Lung (tissue), 17 donors: ENCODE measurements at places on chromosomes 2 and 18. TPM values are rescaled to one million over a fixed set of nuclear protein-coding genes. Genes with fewer than 3 reads are reported as not detected.

DNA sequence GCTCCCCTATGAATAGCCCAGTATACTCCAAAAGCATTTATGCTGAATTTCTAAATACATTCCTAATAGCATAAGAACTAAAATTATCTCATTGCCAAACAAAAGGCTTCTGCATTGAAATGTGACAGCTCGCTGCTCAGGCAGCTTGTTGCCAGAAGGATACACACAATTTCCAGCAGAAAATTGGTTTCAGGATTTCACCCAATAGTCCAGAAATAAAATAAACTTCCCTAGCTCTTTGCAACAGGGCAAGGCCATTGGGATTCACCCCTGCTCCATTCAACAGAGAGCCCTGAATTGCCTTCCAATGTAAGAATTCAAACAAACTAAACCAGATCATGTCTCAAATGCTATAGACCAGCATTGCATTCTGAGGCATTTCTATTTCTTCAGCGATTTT is 70.7 kb downstream of the RBM43 start:
- no peaks in the 10 kb centered on the region for H3K27me3 ChIP-seq
- H3K4me3 ChIP-seq: no peak overlapping the region
- H3K36me3 ChIP-seq: no peaks in the 10 kb centered on the region

GRCh38 chr2:203783496-203784203 is 77.2 kb downstream of the CD28 start:
- no peak overlapping the region for H3K4me3 ChIP-seq
- H3K36me3 ChIP-seq: no peaks in the 10 kb centered on the region

DNA sequence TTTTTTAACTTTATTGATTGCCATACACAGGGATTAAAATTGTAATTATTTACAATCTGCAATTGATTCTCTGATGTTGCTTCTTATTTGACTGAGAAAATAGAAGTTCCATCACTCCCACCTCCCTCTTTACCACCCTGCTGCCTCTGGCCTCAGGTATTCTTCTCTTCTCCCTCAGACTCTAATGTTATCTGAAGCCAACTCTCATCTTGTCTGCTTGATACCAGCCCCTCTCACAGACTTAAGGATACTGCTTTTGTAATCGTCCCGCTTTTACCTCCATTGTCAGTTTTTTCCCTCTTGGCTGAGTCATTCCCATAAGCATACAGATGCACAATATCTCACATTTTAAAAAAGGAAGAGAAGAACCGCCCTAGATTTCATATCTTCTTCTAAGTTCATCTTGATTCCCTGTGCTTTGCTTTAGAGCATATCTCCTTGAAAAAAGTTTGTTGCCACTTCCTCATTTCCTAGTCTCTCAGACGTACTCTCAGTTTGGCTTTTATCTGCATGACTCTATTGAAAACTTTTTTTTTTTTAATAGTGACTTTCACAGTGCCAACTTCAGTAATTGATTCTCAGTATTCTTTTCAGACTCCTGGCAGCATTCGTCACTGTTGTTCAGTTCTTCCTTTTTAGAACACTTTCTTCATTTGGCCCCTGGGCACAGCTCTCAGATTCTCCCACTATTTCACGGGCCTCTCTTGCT is 31.1 kb downstream of the SPAG16 start:
- no peak for DNase-seq
- H3K27me3 ChIP-seq: no peaks in the 10 kb centered on the region
- peaks cover 19% of the 10 kb centered on the region for H3K36me3 ChIP-seq
- H3K4me3 ChIP-seq: no peak overlapping the region
- H3K27ac ChIP-seq: no peak overlapping the region

DNA sequence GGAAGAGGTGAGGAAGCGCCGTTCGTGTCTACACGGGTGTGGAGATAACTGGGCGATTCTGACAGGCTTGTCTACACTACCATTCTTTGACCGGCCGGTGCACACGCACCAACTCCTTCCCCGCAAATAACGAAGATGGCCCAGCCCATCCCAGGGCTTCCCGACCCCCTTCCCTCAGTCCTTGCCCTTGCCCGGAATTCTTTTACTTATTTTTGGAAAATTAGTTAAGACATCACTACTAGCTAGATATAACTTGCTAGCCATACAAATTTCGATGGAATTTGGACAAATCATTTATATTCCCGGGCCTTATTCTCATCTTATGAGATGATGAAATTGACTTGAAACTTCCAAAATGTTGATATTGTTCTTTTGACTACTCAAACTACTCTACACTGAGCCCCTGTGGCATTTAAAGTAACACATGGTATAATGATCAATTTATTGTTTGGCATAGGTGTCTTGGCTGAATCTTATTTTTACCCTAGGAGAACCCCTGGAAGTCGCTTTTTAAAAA is 1.3 kb downstream of the ERICH2 start:
- no peaks in the 10 kb centered on the region for H3K27me3 ChIP-seq
- peaks cover 3% of the 10 kb centered on the region for H3K4me1 ChIP-seq
- H3K4me3 ChIP-seq: peak overlapping the region; percentile 73
- peak; percentile 13 for DNase-seq
- H3K36me3 ChIP-seq: no peaks in the 10 kb centered on the region
- H3K27ac ChIP-seq: no peak overlapping the region

DNA sequence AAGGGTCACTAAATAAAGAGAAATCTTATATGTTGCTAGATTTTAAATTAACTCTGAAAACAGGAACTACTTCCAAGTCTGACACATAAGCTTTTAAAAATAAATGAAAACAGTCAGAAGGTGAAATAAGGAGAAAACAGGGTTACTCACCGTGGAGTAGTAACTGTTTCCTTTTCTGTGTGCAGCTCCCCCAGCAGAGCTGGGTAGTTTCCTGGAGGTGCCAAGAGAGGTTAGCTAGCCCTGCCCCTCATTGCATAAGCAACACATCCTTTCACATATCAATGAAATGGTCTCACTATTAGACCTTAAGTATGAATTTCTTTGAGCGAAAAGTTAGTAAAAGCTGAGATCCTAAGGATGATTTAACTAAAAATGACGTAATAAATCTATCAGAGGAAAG is 54.0 kb upstream of the GPR75 start:
- no peaks in the 10 kb centered on the region for H3K27me3 ChIP-seq
- peaks cover 5% of the 10 kb centered on the region for H3K36me3 ChIP-seq
- H3K4me1 ChIP-seq: no peaks in the 10 kb centered on the region
- H3K27ac ChIP-seq: no peak overlapping the region

DNA sequence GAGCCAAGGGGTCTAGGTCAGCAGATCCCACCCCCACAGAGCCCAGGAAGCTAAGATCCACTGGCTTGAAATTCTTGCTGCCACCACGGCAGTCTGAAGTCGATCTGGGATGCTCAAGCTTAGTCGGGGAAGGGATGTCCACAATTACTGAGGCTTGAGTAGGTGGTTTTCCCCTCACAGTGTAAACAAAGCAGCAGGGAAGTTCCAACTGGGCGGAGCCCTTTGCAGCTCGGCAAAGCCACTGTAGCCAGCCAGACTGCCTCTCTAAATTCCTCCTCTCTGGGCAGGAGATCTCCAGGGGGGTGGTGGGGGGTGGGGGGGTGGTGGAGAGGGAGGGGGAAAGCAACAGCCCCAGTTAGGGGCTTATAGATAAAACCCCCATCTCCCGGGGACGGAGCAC is 419.5 kb downstream of the NUP35 start:
- H3K27ac ChIP-seq: no peak overlapping the region
- H3K4me1 ChIP-seq: no peaks in the 10 kb centered on the region
- H3K36me3 ChIP-seq: no peaks in the 10 kb centered on the region

DNA sequence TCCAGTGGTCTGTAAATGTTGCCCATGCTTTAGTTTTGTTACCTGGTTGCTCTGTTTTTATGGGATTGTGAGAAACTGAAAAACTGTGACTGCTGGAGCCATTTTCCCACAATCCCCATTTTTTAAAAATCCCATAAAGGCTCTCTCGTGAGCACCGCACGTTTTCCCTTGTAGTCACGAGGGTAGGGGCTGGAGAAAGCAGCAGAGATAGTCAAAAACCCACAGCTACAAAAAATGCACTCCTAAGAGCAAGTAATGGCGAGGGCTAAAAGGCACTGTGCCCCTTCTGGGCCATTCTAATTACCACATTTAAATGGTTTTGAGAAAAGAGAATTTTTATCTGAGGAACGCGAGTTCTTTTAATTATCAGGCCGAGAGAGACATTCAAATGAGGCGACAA is 1.8 kb upstream of the CTDP1 start:
- no peaks in the 10 kb centered on the region for H3K36me3 ChIP-seq
- H3K27me3 ChIP-seq: no peaks in the 10 kb centered on the region

GRCh38 chr2:105641389-105641811 is 103.3 kb upstream of the NCK2 start:
- peak; percentile 68 for DNase-seq
- no peaks in the 10 kb centered on the region for H3K27me3 ChIP-seq
- no peaks in the 10 kb centered on the region for H3K36me3 ChIP-seq
- H3K4me1 ChIP-seq: no peaks in the 10 kb centered on the region

- DNase-seq: no peak
- peak overlapping the region; percentile 58 for H3K27ac ChIP-seq
- H3K4me1 ChIP-seq: peaks cover 9% of the 10 kb centered on the region
- peak overlapping the region; percentile 35 for H3K4me3 ChIP-seq
- H3K27me3 ChIP-seq: no peaks in the 10 kb centered on the region
Observed at GRCh38 chr18:58195278-58195765, 151.3 kb downstream of the NEDD4L start.

- DNase-seq: no peak
- H3K4me1 ChIP-seq: no peaks in the 10 kb centered on the region
- H3K4me3 ChIP-seq: no peak overlapping the region
- no peaks in the 10 kb centered on the region for H3K27me3 ChIP-seq
- no peaks in the 10 kb centered on the region for H3K36me3 ChIP-seq
Observed at GRCh38 chr2:233120459-233120858, 60.3 kb downstream of the INPP5D start.

GRCh38 chr2:174636987-174637386 is 39.4 kb upstream of the WIPF1 start:
- no peak overlapping the region for H3K27ac ChIP-seq
- DNase-seq: no peak
- no peaks in the 10 kb centered on the region for H3K27me3 ChIP-seq
- H3K36me3 ChIP-seq: no peaks in the 10 kb centered on the region
- H3K4me1 ChIP-seq: no peaks in the 10 kb centered on the region

DNA sequence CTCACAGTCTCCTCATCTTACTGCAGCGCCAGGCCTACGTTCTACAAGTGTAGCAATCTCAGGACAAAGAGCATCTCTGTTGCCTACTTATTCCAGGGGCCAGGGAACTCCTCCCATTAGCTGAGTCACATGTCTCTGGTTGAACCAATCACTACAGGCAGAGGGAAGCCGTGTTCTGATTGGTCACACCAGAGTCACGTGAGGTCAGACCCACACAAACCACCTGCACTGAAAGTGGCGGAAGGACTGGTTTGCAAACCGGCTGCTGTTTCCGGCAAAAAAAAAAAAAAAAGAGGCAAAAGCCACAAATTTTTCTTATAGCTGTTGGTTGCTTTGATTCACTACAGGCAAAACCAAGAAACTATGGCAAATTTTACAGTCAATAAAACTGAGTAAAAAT is 21.9 kb upstream of the USP14 start:
- H3K4me3 ChIP-seq: no peak overlapping the region
- DNase-seq: no peak
- H3K36me3 ChIP-seq: no peaks in the 10 kb centered on the region
- H3K27ac ChIP-seq: no peak overlapping the region

DNA sequence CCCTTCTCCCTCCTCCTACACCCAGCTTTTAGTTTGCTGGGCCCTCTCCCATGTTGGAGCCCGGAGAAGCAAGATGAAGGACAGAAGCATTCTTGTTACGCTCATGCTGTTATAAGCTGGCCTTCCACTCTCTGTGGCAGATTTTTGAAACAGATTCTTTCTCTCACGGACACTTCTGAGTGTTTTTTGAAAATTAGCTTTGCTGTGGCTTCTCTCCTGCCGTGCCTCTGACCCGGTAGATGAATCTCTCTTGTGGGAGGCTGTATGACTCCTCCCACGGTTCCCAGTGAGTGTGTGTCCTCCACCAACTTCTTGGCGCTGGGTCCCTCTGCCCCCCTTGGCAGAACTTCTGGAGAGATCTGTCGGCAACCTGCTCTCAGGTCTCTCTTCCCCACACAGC is 269.3 kb upstream of the MYT1L start:
- H3K4me1 ChIP-seq: peaks cover 10% of the 10 kb centered on the region
- H3K36me3 ChIP-seq: no peaks in the 10 kb centered on the region
- peak; percentile 84 for DNase-seq

- H3K4me3 ChIP-seq: no peak overlapping the region
- no peaks in the 10 kb centered on the region for H3K36me3 ChIP-seq
- no peaks in the 10 kb centered on the region for H3K27me3 ChIP-seq
- no peak overlapping the region for H3K27ac ChIP-seq
Observed at GRCh38 chr18:54351186-54351585, 6.5 kb downstream of the STARD6 start.

DNA sequence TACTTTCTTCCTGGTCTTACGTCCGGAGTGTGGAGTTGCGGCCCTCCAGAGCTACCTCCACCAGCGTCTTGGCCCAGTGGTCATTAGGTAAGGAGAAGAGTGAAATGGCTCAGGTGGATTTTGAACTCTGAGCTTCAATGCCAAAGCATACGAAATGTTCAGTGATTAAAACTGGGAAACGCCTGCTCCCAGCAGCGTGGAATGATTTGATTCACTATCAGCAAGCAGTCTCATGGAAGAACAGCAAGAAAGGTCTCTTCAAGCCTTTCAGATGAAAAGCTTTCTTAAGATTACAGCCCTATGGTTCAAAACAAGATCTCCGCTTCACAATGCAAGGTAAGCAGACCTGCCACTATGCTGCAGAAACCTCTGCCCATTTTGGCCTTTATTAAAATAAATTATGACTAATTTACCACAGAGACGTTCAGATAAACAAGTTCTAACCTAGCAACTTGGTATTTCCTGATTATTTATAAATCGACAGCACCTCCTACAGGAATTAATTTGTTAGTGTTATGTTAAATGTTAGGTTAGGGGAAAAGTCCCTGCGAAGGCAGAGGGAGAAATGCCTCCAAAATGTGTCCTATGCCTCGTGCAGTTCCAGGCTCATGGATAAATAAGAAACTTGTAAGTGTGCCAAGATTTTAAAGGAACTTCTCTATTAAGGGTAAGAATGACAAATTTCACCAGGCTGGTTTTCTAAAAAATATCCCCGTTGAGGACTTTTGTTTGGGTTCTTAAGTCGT is 10.1 kb downstream of the SP9 start:
- peaks cover 13% of the 10 kb centered on the region for H3K27me3 ChIP-seq
- no peak overlapping the region for H3K27ac ChIP-seq
- H3K36me3 ChIP-seq: peaks cover 5% of the 10 kb centered on the region
- H3K4me1 ChIP-seq: no peaks in the 10 kb centered on the region
- no peak overlapping the region for H3K4me3 ChIP-seq
- DNase-seq: no peak

ANO7 gene
- polyA plus RNA-seq: 0.71 TPM

DOK6 gene
- polyA plus RNA-seq: 0.61 TPM

C2orf81 gene
- 7.3 TPM for polyA plus RNA-seq

MLPH gene
- 71.0 TPM for polyA plus RNA-seq

SEPTIN10 gene
- polyA plus RNA-seq: 30.2 TPM

ADRA2B gene
- polyA plus RNA-seq: 0.25 TPM

VAMP8 gene
- polyA plus RNA-seq: 626 TPM

HOXD9 gene
- 0.29 TPM for polyA plus RNA-seq
